ENCODE measurements at places on chromosomes 16 and 17.

- no peak for DNase-seq
These were observed 22.1 kb downstream of the CIBAR2 start for GRCh38 chr16:85090181-85090580.

DNA sequence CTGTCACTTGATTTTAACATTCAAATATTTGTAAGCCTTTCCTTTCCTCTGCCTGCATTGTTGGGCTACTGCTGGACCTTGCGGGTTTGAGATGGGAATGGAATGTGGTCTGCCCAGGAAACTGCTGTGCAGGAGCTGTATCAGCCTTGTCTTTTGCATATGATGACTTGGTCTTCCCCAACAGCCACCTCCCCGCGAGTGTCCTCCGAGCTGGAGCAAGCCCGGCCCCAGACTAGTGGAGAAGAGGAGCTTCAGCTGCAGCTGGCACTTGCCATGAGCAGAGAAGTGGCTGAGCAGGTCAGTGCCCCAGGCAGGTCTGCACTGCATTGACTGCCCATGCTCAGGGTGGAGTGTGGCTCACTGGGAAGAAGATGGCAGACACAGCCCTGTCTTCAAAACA is 52.8 kb downstream of the B9D1 start:
- no peak for DNase-seq

GRCh38 chr16:56282451-56282850 is 91.2 kb downstream of the GNAO1 start:
- DNase-seq, result no peak

- no peak for DNase-seq
These were observed 1.5 kb downstream of the CRHR1 start for GRCh38 chr17:45785480-45786193.

DNA sequence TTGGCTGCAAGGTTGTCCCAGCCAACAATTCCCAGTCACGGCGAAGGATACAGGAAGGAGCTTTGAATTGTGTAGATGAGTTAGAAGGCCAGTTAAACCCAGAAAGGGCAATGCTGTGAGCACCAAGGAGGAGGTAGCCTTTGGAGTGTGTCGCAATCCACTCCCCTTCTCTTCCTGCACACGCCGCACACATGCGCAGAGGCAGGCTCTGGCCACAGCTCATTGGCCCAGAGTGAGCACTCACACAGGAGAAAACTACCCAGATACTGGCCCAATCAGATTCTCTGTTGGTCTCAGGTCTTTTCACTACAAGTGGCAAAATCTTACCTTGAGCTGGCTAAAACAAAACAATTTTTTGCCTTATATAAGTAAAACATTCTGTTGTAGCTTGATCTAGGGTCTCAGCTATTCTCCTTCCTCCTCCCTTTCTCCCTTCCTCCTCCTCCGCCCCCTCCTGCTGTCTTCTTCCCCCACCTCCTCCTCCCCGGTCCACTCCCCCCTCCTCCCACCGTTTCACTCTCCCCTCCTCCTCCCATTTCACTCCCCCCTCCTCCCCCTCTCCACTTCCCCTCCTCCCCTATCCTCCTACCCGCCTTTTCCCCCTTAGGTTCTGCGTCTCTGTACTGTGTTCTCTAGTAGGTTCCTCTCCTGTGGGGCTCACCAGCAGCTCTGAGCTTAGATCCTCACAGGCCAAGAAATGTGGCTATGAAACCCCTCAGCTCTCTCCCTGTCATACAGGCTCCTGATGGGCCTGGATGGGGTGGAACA is 344.9 kb downstream of the CPPED1 start:
- DNase-seq, result peak; percentile 84

DNA sequence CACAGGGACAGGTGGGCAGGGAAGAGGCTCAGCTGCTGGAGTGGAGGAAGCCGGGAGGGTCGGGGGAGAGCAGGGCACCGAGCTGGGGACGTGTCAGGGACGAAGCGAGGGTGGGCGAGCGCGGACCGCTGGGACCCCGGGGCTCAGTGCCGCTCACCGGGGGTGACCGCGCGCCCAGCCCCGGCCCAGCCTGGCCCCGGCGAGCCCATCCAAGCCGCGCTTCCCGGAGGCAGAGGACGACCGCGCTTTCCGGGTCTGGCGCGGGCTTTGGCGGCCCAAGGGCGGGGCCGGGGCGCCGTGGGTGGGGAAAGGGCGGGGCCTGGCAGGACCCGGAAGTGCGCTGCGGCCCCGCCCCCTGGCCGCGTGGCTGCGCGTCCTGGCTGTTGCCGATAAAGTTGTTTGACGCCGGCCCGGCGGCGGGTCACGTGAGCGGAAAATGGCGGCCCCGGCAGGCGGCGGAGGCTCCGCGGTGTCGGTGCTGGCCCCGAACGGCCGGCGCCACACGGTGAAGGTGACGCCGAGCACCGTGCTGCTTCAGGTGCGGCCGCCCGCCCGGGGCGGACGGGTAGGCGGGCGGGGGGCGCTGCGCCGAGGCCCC is at the start of gene ASPSCR1:
TSS of gene ASPSCR1 (plus strand) at position 419 of the 598 bp plus-strand sequence. CDS start at position 437, 18 bp downstream.
- DNase-seq, result peak; percentile 88

DNA sequence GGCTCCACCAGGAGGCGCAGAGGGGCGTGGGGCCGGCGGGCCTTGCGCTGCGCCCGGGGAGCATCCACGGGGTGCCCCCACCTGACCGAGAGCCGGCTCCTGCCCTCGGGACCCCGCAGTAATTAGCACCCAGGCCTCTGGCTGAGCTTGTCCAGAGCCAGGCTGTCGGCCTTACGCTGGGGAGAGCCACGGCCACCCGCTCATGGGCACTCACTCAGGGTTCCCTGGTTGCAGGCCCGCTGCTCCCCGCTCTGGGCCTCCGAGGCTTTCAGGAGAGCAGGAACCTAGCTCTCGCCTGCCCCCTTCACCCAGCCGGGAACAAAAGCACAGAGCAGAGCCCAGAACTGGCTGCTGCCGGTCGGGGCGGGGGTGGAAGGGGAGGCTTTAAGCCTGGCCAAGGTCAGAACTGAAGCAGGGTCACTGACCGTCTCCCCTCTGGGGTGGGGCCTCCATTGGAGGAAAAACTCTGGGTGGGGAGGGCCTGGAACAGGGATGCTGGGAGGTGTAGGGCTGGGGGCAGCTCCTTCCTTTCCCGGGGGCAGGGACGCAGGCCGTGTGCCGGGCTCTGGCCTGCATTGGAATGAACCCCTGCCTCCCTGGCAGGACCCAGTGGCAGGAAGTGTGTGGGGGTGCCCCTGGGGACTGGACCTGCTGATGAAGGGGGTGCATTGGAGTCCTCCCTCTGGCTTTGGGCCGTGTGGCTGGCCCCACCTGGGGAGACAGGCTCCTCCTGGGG is 12.3 kb downstream of the GLIS2 start:
- peak; percentile 25 for DNase-seq

DNA sequence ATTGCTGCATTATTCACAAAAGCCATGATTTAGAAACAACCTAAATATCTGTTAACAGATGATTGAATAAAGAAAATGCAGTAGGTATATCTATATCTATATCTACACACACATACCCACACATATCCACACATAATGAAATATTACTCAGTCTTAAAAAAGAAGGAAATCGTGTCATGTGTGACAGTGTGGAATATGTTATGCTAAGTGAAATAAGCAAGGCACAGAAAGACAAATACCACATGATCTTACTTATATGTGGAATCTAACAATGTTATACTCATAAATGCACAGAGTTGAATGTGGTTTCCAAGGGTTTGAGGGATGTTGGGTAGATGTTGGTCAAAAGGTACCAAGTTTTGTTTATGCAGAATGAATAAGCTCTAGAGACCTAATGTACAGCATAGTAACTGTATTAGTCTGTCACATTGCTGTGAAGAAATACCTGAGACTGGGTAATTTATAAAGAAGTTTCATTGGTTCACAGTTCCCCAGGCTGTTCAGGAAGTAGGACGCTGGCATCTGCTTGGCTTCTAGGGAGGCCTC is 156.1 kb downstream of the FTO start:
- DNase-seq, result no peak

- no peak for DNase-seq
These were observed 72.4 kb upstream of the CPHXL start for GRCh38 chr16:75798714-75799113.

DNA sequence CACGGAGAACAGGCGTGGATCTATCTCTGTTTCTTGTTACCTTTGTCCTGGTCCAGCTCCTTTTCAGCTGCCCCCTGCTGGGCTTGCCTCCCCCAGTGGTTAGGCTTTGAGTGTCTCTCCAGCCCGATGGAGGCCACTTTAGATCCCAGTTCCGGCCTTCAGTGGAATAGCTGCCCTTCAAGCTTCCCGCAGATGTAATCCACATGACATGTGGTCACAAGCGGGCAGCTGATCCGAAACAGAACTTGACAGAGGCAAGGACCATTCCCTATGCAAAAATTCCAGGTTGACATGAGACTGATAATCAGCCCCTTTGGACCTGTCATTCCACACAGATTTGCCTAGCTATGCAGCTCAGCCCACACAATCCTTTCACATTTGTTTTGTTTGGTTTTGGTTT is 40.6 kb upstream of the AQP8 start:
- DNase-seq, result no peak

DNA sequence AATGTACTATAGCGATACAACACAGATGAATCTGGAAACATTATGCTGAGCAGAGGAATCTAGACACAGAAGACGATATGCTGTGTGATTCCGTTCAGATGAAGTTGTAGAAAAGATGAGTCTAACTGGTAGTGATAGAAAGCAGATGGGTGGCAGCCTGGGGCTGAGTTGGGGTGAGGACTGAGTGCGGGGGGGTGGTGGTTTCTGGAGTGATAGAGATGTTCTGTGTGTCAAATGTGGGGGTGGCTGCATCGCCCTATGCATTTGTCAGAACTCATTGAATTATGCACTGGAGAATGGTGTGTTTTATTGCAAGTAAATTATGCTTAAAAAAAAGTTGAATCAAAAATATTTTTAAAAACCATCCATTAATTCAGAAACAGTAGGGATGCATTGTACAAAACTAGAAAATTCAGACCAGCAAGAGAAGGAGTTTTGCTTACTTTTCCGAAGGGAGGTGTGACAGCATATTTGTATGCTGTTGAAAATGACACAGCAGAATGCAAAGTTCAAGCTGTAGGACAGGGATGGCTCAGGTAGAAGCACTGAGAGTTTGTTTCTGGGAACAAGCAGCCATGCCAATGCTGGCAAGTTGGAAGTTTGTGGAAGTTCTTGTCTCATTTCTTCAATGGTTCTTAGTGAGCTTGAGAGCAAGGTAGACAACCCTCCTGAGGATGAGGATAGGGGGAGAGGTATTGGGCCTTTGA is 13.0 kb upstream of the DRG2 start:
- no peak for DNase-seq

DNA sequence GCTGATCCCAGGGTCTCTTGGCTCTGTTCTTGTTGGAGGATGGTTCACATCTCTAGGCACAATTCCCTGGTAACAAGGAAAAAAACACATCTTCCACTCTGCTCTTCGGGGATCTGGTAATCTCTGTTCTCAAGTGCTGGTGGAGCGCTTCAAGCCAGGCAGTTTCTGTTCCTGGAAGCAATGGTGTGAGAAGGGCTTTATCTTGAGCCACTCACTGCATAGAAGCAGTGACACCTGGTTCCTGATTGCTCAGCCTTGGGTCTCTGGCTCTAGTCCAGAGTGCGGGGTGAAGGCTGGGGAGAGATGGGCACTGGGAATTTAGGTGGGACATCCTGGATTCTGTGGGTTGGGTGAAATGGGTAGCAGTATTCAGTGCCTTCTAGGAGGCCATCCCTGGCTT is 14.1 kb downstream of the AKAP1 start:
- DNase-seq, result no peak

- DNase-seq, result no peak
These were observed 2.9 kb upstream of the CARMIL2 start for GRCh38 chr16:67641779-67642708.

DNA sequence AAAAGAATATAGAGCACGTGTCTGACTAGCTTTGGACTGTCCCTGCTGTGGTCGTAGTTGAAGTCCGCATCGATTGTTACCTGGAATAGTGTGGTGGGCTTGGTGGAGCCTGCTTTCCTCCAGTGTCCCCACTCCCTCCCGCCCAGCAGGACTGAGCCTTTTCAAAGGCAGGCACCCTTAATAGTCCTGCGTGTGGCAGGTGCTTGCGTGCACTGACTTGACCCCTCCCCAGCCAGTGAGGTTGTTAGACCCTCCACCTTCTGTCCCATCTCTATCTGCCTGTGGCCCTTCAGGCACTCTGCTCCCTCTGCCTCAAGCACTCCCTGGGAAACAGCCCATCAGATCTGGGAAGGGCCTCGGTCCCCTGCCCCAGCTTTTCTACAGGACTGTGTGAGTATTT is 36.6 kb downstream of the TMEM11 start:
- no peak for DNase-seq

- peak; percentile 63 for DNase-seq
These were observed 104.1 kb upstream of the CORO6 start for GRCh38 chr17:29726715-29727252.

GRCh38 chr16:58119509-58119845 is 9.7 kb downstream of the CFAP20 start:
- no peak for DNase-seq

- DNase-seq, result no peak
These were observed 7.5 kb downstream of the CDH3 start for GRCh38 chr16:68652659-68653058.

DNA sequence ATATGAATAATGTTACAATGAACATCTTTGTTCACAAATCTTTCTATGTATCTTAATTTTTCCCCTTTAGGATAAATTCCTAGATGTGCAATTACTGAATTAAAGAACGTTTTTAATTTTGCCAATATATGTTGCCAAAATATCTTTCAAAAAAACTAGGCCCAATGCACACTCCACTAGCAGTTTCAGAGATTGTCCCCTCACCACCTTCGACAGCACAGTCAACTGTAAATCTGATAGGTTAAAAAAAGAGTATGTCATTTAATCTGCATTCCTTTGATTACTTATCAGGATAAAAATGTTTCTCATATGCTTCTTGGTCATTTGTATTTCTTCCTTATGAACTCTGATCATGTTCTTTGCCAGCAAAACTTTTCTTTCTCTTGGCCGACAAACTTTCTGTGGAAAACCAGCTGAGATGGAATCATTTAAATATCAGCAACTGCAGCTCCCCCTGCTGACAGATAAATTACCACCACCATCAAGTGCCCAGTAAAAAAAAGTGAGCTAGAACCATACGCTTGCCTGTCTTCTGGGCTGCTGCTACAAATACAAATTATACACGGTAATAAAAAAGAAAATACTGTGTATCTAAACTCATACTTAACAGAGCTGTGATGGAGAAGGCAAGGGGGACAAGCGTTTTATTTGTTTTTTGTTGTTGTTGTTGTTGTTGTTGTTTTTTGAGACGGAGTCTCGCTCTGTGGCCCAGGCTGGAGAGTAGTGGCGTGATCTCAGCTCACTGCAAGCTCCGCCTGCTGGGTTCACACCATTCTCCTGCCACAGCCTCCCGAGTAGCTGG is 19.6 kb upstream of the KANSL1 start:
- DNase-seq, result peak; percentile 37

DNA sequence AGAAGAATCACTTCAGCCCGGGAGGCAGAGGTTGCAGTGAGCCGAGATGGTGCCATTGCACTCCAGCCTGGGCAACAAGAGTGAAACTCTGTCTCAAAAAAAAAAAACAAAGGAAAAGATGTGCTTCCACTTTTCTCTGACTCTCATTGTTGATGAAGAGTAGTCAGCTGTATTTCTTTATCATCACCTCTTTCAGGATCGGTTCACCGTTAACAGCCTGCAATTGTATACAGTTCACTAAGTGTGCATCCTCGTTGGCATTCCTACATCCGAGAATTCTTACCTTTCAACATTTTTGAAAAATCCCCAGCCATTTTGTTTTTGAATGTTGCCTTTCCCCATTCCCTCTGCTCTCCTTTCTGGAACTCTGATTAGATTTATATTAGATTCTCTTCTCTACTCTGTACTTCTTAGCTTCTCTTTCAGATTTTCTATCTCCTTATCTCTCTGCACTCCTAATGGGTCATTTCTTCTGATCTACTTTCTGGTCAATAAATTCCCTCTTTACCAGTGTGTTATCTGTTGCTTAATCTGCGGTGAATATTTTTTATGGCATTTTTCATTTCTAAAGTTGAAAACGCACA is 26.9 kb upstream of the ZC3H18 start:
- no peak for DNase-seq

Measured in GDM1 (cell line).